ENCODE measurements at places on chromosomes 5 and 9.
A peak's percentile ranks its signal among the peaks of the same experiment; 100 is the strongest.

- DNase-seq, result no peak
Measured at GRCh38 chr9:2725898-2726649, 8.8 kb downstream of the KCNV2 start.

DNA sequence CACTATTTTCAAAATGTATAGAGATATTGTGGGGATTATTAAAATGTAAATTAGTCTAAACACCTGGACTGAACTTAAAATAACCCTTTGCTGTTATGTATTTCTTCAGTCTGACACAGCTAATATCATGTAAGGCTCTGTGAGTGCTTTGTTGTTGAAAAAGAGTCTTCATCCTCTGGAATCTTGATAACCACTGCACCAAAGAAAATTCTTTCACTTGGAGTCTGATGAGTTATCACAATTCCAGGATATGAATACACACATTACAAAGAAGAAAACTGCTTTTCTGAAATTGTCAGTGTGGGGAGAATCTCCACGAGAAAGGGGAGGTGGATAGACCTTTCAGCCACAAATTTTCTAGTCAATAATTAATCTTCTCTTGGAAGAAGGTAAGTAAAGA lies 42.3 kb upstream of the TARS1 start:
- DNase-seq, result no peak

DNA sequence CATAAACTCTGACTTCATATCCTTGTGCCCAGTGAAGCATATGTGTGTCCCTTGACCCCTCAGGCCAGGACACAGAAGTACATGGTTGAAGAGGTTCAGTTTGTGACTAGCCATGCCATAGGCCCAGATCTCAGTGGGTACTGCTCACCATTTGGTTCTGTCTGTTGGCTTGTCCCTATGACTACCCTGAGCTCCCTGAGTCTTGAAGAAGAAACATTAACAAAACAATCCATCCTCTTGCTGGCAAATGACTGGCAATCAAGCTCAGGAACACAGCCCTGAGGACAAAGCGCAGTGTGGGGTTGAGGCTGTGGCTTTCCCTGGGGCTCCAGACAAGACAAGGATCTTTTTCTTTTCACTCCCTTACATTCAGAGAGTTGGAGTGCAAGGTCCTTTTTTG lies 46.3 kb downstream of the TNFAIP8 start:
- DNase-seq, result peak; percentile 87

GRCh38 chr9:18905883-18906629 lies 127.0 kb downstream of the SAXO1 start:
- no peak for DNase-seq

GRCh38 chr9:131255676-131256197 lies 20.6 kb downstream of the FAM78A start:
- no peak for DNase-seq

DNA sequence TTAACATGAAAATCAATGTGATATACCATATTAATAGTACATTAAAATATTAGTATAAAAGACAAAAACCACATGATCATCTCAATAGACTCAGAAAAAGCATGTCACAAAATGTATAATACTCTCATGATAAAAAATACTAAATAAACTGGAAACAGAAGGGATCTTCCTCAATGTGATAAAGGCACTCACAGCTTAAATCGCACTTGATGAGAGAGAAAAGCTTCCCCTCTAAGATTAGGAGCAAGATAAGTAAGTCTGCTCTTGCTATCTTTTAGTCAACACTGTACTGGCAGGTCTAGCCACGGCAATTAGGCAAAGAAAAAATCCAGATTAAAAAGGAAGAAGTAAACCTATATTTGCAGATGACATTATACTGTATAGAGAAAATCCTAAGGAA lies 21.8 kb upstream of the MSH3 start:
- DNase-seq, result no peak

DNA sequence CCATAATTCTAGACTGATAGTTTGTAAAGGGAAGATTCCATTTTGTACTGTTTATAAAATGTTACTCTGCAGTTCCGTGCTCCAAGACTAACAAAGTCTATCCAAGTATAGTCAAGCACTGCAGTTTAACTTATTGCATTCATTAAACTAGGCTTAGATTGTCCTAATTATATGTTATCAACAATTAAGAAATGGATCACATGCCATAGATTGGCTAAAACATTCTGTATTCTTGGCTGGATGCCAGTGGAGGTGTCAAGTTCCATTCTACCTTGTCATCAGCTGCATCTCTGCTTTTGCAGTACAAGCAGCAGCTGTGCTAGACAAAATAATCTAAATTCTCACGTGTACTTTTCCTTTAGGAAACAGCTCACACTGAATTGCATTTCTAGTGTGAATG lies 69.4 kb upstream of the MEF2C start:
- no peak for DNase-seq

GRCh38 chr5:143025971-143026370 lies 255.8 kb downstream of the ARHGAP26 start:
- no peak for DNase-seq

- DNase-seq, result peak; percentile 66
Measured at GRCh38 chr9:94065535-94065961, 18.7 kb upstream of the PTPDC1 start.

DNA sequence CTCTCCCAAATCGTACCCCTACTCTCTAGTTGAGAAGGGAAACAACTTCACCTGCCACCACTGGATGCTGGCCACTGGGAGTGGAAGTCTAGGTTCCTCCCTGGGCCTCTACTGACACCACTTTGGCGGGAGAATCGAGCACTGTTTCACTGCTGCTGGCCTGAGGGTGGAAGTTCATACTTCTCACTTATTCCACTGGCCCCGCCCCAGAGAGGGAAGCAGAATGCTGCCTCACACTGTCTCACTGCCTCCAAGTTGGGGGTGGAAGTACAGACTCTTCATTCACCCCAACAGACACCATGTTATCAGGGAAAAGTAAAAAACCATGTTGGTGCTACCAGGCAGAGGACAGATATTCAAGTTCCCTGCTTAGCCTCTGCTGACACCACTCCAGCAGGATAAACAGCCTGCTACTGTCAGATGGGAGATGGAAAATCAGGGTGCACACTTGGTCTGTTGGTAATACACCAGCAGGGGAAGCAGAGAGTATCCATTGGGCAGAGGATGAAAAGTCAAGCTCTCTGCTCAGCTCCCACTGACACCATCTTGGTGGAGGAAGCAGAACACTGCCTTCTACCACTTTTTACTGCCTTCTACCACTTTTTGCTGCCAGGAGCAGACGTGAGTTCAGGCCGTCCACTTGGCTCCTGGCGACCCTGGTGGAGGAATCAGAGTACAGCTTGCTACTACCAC lies 159.4 kb downstream of the SIL1 start:
- DNase-seq, result peak; percentile 32

DNA sequence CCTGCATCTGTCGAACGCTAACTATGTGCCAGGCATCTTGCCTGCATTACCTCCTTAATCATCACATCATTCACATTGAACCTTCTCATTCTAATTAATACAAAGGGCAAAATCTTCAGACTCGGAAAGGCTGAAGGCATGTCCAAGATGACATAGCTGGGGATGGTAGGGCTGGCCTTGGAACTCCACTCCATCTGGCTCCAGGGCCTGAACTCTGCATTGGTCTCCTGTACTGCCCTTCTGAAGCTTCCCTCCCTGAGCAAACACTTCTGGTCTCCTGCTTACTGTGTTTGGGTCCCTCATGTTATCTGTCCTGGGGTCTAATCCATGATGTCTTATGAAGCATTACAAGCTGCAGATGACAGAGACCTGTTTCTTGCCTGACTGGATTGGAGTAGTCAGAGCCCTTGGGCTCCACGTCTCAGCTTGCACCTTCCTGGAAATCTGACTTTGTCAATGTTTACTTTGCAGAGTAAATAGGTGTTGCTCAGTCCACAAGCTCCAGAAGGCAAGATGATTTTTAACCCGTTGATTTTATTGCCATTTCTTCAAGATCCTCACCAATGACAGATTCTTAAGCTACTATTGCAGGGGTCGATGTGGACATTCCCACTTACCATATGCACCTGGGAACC lies 106.1 kb downstream of the GALNT10 start:
- DNase-seq, result no peak

- no peak for DNase-seq
Measured at GRCh38 chr5:72171667-72172066, 64.4 kb downstream of the MAP1B start.

- DNase-seq, result no peak
Measured at GRCh38 chr9:130201399-130201873, 29.2 kb downstream of the NCS1 start.

DNA sequence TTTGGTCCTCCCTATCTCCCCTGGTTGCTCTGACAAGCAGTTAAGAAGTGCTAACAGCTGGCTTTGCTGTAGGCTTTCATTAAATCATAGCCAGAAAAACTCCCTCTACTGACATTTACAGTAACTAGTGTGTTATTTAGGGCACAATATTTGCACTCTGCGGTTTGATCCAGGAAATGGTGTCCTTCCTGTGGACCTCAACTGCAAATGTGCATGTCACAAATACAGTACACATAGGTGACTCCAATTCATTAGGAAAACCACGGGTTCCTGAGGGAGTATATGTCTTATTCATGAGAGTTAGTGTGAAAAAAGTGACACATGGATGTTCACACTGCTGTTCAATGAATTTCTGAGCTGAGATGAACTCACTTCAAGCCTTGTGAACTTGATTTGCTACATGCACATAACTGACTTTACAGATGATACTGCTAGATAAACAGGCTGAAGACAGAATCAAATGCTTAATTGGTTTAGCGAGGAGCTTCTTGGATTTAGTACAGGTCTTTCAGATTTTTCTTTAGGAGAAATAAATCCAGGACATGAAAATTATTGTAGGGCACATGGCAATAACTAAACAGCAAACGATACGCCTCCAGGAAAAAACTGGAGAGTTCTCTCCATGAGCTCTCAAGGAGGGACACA lies 281.5 kb downstream of the EFNA5 start:
- no peak for DNase-seq

GRCh38 chr5:25858019-25858418 lies 1180.4 kb downstream of the CDH9 start:
- DNase-seq, result peak; percentile 37

DNA sequence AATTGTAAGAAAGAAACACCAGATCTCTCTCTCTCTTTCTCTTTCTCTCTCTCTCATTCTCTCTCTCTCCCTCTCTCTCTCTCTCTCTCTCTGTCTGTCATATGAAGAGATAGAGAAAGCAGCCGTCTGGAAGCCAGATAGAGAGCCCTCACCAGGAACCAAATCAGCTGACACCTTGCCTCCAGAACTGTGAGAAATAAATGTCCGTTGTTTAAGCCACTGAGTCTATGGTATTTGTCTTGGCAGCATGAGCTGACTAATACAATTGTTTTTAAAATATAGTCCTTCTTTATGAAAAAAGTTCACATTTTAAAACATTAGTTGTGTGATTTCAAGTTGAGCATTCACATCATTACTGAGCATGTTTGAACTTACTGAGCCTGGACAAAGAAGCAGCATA lies 275.6 kb downstream of the CETN3 start:
- DNase-seq, result no peak

GRCh38 chr9:124894035-124894740 lies 32.3 kb downstream of the ARPC5L start:
- no peak for DNase-seq

GRCh38 chr9:21295992-21296391 lies 9.1 kb downstream of the IFNA5 start:
- DNase-seq, result no peak

- no peak for DNase-seq
Measured at GRCh38 chr9:98375138-98375726, 119.8 kb upstream of the TBC1D2 start.

DNA sequence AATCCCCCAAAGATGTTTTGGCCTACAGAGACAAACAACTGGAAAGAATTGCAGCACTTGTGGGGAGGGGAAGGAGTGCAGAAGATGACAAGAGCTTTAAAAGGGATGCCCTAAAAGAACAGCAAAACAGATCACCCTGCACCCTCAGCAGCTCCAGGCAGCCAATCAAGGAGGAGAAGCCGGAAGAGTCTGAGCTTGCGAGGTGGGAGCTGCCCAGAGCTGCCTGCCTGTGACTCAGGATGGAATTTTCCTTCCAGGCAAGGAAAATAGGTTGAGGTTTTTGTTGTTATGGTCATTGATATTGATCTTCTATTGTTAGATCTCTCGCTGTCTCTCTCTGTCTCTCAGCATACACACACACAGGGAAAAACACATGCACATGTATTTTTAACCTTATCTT lies 70.3 kb upstream of the MAP1B start:
- DNase-seq, result peak; percentile 81

DNA sequence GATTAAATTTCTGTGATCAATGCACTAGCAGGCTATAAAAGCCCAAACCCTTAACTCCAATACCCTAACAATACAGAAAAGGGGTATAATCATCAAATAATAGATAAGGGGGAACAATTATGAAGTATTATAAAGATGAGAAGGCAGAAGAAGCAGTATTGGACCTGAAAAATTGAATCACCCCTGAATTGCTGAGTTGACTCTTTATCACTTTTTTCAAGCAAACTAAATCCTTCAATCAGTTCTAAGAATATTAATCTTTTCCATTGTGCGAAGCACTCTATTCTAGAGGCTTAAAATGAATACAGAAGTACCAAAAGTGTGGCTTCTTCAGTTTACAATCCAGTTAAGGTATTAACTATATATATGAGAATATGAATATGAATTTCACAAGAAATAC lies 120.7 kb downstream of the RNF180 start:
- DNase-seq, result no peak

DNA sequence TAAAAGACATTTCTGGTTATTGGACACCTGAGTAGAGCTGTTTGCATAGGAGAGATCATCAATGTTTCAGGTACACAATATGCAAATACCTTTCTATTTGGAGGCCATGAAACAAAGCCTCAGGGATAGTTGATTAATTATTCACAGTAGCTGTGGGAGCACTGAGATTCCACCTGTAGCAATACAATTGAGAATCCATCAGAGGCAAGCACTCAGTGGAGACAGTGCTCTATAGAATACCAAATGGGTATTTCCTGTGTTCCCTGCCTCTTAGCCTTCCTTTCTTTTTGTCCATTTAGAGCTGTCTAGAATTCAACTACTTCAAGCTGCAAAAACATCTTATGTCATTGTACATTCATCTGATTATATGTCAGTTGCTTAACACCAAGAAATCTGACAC lies 1754.0 kb upstream of the ACO1 start:
- DNase-seq, result no peak

DNA sequence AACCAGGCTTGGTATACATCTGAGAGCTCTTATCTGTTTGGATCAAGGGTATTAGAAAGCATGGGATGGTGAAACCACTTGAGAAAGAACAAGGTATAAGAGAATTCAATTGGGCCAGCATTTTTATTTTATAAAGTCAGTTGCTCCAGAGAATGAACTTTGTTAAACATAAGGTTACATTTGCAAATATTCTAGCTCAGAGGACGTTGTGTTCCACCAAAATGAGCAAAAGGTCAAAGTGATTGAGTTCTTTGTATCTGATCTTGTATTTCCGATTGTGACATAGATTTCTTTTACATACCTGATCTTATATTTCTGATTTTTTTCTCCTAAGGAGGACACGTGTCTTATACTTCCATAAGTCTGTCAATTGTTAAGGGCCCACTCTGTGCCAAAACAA lies 8.6 kb upstream of the STARD4 start:
- no peak for DNase-seq

GRCh38 chr9:132806306-132806705 lies 71.8 kb downstream of the AK8 start:
- no peak for DNase-seq

GRCh38 chr5:52740007-52740406 lies 47.7 kb upstream of the ITGA1 start:
- no peak for DNase-seq

GRCh38 chr9:97889941-97890887 lies 32.1 kb downstream of the TRMO start:
- peak; percentile 70 for DNase-seq

Data from ELF-1 (cell line).